ENCODE measurements at places on chromosomes 3 and 15.

- peak; percentile 43 for DNase-seq
Observed at GRCh38 chr3:14548321-14548729, 8.2 kb upstream of the GRIP2 start.

DNA sequence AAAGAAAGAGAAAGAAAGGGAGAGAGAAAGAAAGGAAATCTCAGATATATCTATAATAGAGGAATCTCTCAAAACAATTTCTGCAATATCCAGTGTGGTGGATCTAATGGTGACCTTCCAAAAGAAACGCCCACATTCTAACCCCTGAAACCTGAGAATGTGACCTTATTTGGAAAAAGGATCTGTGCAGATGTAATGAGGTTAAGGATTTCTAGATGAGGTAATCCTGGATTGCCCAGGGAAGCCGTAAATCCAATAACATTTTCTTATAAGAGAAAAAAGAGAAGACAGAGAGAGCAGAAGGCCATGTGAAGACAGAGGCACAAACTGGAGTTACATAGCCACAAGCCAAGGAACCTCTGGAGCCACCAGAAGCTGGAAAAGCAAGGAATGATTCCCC is 307.6 kb downstream of the ZBTB20 start:
- no peak for DNase-seq

GRCh38 chr3:178749471-178749870 is 213.2 kb downstream of the KCNMB2 start:
- no peak for DNase-seq

- no peak for DNase-seq
Observed at GRCh38 chr3:48548126-48548525, 8.5 kb downstream of the PFKFB4 start.

GRCh38 chr15:27669641-27670040 is 429.5 kb downstream of the OCA2 start:
- DNase-seq, result no peak

DNA sequence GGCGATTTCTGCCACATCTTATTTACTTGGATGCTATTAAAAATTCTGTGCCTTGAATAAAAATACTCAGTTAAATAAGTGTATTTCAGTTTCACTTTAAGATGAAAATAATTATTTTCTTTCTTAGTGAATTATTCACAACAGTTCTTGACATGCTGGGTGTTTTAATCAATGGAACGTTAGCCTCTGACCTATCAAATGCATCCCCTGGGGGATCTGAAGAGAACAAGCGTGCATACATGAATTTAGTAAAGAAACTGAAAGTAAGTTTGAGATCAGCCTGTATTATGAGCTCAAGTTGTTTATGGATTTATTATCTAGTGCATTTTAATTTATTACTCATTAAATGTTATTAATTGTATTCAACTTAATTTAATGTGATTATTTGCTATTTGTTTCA is 597 bp downstream of the P2RY12 start:
- DNase-seq, result no peak

GRCh38 chr3:183680061-183680460 is 17.5 kb upstream of the YEATS2 start:
- no peak for DNase-seq

GRCh38 chr15:82100111-82100929 is 54.5 kb upstream of the MEX3B start:
- DNase-seq, result no peak

- peak; percentile 78 for DNase-seq
Observed at GRCh38 chr3:132543011-132543739, 53.9 kb upstream of the ACKR4 start.

GRCh38 chr15:22995795-22996194 is 15.6 kb upstream of the CYFIP1 start:
- no peak for DNase-seq

DNA sequence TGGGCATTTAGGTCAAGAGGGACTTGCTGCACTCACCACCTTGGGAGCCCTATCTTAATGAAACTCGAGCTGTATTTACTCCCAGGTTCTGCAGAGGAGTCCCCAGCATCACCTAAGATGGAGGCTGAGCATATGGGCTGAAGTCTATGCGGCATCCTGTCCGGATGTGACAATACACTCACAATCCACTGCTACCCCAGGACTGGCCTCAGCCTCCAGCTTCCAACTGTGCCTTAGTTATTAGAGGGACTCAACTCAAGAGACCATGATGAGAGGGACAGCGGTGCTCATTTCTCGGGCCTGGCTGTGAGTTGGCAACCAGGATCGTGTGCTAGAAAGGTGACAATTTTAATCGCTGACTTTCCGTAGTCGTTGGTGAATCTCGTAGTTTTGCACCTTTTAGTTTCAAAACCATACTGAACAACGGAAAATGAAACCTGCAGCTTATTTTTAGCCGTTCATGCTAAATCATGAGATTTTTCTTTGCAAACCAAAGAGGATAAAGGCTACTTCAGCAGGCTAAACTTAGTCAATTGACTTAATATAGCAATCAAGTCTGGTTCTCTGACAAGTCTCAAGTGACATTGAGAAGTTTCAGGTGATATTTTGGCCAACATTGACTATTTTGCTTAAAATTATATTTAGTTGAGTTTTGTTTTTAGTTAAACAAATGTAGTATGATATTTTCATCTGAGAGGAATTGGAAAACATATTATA is 11.1 kb downstream of the ZBTB38 start:
- DNase-seq, result no peak

GRCh38 chr3:124303305-124303910 is 311.5 kb upstream of the ROPN1 start:
- no peak for DNase-seq

GRCh38 chr3:193776626-193777358 is 183.8 kb downstream of the OPA1 start:
- DNase-seq, result no peak

DNA sequence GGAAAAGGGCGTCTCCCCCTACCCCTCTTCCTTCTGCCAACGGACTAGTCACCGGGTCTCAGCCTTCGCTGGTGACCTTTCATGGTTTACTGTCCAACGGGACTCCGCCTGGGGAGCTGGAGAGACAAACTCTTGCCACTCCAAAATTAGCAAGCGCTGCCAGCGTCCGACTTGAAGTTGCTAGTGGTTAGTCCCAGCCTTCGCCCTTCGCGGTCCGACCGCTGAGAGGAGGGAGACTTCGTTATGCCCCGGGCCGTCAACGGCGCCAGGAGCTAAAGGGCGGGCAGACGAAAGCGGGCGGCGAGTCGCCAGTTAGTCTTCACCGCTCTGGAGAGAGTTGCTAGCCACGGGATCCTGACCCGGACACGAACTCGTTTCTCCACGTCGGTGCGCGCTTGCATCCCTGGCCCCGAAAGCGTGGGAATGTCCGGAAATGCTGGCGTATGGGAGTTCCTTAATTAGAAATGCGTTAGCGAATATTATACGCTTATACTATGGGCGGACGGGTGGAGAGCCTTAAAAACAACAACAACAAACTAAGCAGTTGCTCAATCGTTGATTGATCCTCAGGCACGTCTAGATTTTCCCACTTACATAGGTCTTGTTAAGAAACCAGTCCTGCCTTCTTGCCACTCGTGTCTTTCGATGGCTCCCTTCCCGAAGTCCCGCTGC is 716 bp downstream of the SMC4 start:
- DNase-seq, result peak; percentile 76

DNA sequence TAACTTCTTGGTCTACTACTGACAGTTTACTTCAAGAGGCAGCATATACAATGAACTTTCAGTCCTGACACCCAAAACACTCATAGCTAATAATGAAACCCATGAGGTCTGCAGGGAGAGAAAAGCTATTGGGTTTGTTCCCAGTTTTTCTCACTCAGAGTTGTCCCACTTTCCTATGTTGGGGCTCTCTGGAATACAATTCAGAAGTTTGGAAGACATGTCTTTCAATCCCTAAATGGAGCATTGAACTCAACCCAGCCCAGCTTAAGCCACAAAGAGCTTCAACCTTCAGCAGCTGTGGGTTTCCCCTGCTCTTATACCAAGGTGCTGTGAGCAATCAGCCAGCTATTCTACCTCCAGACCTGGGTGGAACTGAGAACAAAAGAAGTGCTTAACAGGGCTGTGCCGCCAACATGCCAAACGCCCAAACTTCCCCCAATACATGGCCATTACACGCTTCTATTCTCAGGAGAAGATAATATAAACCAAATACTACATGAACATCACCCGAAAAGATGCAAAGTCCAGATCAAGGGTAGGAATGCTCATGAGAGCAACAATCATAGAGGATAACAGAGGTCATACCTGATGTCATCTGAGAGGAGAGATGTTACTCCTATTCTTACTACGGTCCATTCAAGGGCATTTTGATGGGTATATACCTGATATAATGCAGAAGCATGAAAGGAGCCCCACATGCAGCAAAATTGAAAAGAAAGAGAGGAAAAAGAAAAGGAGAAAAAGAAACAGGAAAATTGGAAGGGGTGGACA is 131.2 kb upstream of the TGFBR2 start:
- no peak for DNase-seq

GRCh38 chr15:34223904-34224596 is 766 bp upstream of the EMC4 start:
- DNase-seq, result peak; percentile 41

GRCh38 chr15:65663521-65663920 is 41.8 kb downstream of the SLC24A1 start:
- no peak for DNase-seq

DNA sequence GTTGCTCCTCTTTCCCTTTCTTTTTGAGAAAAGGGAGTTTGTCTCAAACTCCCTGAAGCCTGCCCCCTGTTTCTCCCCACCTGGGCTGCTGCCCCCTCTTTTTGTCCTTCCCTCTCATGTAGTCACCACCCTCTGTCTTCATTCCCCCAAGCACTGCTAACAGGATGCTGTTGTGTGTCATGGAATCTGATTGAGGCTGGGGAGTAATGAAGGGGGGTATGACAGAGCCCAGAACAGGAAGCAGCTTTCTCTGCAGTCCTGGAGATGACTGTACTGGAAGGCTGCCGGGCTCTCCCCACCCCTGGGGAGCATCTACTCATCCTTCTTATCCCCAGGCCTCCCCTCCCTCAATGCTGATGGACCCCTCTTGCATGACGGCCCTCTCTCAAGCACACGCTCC is 181.6 kb downstream of the ABHD5 start:
- no peak for DNase-seq

- DNase-seq, result peak; percentile 90
Observed at GRCh38 chr3:138367911-138368310, 19.5 kb downstream of the MRAS start.

GRCh38 chr3:171649267-171649666 is 161.0 kb downstream of the PLD1 start:
- DNase-seq, result no peak

DNA sequence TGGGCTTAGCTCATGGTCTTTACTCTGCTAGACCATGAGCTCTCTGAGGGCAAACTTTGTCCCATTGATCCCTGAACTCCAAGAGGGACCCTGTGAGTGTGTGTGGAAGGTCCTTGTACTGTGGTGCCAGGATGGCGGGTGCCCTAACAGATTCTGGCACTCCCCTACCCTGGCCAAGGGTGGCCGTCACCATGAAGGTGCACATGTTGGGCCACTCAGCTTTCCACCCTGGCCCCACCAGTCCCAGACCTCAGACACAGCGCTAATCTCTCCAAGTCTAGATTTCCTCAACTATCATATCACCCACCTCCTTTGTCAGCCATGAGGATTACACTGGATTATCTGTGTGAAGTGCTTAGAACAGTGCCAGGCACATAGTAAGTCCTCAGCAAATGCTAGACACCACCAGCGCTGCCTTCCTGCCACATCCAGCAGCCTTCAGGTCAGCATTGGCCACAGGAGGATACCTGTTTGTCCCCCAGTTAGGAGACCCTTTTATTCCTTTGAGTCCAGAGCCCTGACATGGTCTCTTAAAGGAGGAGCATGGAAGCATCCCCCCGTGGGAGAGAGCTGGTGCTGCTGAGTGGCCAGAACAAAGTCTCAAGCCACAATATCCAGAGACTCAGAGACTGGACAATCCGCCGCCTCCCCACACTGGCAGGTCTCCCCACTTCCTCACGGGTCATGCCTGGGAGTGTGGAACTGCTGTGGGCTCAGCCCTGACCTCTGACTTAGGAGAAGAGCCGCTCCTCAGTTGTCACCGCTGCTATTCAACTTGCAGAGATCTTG is 44.5 kb upstream of the SLCO2A1 start:
- no peak for DNase-seq

GRCh38 chr3:180947761-180948390 is 35.4 kb downstream of the FXR1 start:
- DNase-seq, result peak; percentile 20

DNA sequence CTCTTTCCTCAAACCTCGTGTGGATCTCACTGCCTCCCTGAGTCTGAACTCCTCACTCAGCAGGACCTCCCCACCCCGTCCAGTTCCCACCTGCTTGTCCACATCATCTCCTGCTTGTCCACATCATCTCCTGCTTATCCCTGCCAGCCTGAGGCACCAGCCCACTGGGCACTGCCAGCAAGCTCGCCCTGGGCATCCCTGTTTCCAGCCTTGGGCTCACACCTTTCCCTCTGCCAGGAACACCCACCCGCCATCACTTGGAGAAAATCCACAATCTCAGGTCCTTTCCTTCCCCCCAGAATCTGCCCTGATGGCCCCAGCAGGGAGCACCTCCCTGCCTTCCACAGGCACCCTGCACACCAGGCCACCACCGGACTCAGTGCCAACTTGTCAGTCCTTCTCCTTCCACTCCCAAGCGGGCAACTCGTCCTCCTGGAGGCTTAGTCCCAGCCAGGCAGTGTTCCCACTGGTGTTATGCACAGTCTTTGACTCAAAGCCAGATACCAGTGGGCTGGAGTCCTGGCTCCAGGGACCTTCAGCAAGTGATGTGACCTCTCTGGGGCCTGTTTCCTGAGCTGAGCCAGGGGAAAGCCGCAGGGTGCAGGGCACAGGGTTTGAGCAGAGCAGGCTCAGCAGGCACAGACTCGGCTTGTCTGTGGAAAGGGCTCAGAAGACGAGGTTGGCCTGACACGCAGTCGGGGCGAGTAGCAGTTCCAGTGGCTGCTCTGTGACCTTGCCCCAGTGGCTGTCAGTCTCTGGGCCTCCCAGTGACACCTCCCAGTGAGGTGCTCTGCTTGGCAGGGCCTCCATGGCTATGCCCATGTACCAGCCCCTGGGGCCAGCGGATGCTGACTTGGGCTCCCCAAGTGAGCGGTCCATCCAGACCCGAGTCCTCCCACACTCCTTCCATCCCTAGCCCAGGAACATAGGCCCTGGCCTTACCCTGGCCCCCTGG is 9.5 kb upstream of the MESP2 start:
- no peak for DNase-seq

GRCh38 chr3:168973897-168974296 is 689.6 kb downstream of the MECOM start:
- DNase-seq, result no peak

- peak; percentile 6 for DNase-seq
Observed at GRCh38 chr3:31004025-31004678, 109.7 kb upstream of the GADL1 start.

DNA sequence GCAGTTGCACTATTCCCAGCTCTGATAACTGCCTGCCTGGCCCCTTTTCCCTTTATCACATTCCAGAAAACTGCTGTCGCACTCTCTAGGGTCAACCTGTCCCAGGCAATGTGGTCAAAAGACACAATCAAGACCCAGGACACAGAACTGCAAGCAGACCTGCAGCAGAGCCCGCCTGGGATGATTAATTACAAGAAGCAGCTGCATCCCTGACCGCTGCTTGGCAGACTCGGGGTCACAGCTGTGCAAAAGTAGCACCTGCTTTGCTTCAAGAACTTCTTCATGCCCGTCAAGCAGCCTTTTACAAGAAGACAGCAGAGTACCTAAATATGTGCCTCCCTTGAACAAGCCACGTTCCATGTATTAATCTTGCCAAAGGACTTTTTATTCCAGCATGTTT is 120.0 kb upstream of the ST8SIA2 start:
- no peak for DNase-seq

All from inflammatory macrophage treated with lipopolysaccharide for 1 hour (primary cell).